ENCODE measurements at places on chromosomes 5 and 9.

DNA sequence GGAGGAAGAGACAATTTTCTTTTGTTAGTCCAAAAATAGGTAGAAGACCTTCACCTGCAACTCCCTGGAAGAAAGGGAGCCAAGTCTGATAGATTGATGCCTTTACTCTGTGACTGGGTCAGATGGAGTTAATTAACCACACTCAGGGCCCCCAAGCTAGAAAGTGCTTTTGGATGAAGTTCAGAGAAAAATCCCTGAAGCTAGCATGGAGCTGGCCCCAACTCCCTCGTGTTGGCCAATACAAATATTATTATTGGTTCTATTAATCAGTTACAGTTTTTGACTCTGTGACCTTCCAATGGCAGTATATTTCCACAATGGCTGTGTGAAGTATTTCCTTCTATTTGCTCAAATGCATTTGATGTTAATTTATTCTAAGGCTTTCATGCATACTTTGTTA lies 1753.5 kb downstream of the EFNA5 start:
- no peak for DNase-seq

DNA sequence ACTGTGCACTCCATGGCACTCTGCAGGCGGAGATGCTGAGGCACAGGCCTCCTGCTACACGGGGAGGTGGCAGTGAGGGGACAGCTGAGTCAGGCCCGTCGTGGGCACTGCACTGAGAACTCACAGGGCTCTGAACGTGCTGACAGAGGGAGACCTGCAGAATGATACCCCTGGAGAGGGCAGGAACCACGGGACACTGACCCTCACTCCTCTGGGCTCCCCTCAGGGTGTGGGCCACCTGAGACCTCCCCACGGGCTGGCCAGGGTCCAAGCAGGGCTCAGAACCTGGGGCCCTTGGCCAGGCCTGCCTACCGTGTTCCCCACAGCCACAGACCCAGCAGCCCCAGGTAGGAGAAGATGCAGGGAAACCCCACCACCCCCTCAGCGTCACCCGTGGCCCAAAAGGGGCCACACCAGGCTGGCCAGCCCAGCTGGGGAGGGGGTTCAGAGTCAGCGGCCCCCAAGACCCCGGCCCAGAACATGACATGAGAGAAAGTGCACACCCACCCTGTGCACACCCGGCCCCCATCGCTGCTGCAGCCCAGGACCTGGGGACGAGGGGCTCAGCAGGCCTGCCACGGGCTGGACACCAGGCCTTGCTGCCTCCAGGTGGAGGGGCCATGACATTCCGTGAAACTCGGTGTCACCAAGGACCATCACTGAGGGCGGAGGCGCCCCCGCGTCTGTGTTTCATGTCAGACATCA lies 30.9 kb downstream of the GLT6D1 start:
- no peak for DNase-seq

- DNase-seq, result no peak
Measured at GRCh38 chr5:143791848-143792731, 19.9 kb upstream of the HMHB1 start.

DNA sequence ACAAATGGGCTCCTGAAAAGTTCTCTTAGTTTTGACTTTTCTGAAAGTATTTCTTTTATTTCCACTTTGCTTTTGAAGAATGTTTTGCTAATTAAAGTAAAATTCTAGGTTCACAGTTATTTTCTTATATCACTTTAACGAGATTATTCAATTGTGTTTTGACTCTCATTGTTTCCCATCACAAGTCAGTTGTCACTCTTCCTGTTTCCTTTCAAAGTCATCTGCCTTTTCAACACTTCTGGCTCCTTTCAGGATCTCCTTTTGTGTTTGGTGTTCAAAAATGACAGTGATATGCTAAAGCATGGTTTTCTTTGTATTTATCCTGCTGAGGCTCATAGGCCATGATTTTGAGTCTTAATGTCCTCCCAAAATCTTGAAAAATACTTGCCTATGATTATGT lies 235.4 kb upstream of the TAS2R1 start:
- DNase-seq, result no peak

- no peak for DNase-seq
Measured at GRCh38 chr5:154478752-154479159, 729 bp upstream of the HAND1 start.

- no peak for DNase-seq
Measured at GRCh38 chr5:3875144-3875543, 279.5 kb downstream of the IRX1 start.

- DNase-seq, result no peak
Measured at GRCh38 chr5:176133877-176134276, 104.3 kb upstream of the SIMC1 start.

DNA sequence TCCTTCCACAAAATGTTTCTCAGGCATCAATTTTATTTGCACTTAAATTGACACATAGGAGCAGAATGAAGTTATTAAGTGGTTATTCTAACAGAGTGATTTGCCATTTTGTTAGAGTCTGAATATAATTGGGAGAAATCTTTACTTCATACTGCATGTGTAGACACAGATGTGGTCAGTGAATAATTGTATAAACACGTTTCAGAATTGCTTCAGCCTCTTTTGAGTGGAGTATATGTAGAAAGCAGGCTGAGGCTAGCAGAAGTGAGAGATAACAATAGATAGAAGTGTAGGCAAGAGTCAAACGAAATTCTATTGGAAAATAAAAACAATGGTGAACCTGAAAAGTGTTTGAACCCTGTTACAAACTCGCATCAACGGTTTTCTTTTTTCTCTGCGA lies 270.7 kb downstream of the TMEM167A start:
- DNase-seq, result no peak

DNA sequence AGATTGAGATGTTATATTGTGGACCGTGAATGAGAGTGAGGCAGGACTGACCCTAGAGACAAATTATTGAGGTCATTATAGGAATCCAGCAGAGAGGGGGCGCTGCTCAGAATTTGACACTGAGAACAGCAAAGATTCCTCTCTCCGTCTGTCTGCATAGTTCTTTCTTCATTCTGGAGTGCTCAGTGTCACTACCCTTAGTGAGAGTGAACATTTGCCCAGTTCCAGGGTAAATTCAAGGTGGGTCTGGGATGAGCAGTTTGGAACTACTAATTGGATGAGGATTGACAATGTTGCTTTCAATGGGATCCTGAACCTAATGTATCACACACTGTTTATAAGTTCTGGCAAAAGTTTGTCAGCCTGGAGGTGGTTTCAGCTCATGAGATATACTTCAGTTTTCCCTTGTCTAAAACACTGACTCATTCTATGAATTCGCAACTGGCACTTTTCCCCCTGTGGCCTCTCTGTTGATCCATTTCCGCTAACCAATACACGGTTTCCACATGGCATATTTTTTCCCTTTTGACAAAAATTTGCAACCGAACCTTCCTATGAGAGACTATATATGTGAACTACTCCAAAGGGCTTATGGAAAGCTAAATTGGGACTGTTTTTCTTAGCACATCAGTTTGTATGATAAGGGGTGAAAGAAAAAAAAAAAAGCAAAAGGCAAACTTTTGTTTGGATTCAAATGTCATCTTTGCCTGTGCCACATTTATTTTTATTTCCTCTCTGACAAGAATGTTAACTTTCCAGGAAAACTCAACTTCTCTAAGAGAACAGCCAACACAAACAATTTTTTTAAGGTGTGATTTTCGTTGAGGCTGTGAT lies 1240.7 kb upstream of the WWC1 start:
- DNase-seq, result peak; percentile 3

DNA sequence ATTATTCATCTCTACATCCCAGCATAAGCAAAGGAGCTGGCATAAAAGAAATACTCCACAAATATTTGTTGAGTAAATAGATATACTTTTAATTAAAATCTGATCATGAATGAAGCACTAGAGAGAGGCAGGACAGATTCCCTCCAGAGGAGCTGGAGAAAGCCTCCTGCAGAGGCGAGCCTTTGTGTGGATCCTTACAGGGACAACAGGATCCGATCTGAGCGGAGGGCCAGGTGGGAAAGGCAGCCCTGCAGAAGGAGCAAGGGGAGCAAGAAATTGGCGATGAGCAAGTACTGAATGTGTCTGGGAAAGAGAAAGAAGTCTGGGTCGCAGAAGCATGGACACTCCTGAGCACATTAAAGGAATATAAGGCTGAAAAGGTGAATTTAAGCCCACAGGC lies 69.4 kb downstream of the EBF1 start:
- DNase-seq, result no peak

DNA sequence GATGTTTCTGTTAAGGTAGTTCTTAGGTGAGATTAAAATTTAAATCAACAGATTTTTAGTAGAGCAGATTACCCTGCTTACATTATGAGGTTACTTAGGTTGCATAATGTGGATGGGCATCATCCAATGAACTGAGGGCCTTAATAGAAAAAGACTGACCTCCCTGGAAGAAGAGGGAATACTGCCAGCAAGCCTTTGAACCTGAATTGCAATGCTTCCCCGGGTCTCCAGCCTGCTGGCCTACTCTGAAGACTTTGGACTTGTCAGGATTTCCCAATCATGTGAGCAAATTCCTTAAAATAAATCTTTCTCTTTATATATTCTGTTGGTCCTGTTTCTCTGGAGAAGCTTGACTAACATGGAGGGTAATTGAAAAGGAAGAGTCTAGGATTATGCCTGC lies 542.1 kb upstream of the ARRDC3 start:
- no peak for DNase-seq

DNA sequence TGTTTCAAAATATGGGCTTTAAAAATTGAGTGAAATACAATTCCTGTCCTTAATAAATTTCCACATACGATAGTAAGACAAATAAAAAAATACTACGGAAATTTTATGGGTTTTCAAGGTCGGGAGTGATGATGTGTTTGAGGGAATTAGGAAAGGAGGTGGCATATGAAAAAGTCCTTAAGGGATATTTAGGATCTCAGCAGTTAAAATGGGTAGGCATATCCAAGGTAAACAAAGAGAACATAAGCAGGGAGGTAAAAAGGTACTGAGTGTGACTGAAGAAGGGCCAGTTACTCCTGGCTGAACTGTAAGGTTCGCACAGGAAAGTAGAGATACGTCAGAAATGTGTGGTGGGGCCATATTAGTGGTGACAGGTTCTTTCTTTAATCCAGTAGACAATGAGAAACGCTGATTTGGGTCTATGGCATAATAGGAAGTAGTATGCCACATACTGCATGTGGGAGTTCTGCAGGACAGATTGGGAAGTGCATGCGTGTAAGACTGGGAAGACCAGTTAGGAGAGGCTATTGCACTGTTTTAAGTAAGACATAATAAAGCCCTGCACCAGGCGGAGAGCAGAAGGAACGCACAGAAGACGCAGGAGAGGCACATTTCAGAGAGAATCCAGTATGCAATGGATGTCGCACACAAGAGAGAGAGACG lies 937 bp upstream of the HMGCR start:
- peak; percentile 83 for DNase-seq

DNA sequence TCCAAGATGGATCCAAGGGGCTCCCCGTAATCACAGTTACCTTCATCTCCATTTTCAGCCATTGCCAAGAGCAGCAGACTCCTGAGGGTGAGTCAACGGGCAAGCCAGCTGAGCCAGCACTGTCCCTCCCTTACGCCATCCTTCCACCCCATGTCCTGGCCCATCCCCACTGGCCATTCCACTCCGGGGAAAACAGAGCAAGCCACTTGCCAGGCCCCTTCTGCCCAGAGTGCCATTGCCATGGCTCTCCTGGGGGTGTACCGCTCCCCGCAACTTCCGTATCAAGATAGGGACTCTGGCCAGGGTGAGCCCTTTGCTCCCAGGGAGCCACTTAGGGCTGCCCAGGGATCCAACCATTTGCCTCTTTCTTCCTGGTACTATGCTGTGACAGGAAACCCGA lies 48.9 kb upstream of the CDKN2AIPNL start:
- DNase-seq, result no peak

GRCh38 chr9:967903-968641 lies 8.4 kb upstream of the DMRT3 start:
- no peak for DNase-seq
